ENCODE measurements at places on chromosomes 7 and 10.

- DNase-seq: no peak
Measured at GRCh38 chr7:95649546-95649945, 53.2 kb upstream of the PDK4 start.

GRCh38 chr7:94588075-94588474, 67.9 kb downstream of the SGCE start:
- DNase-seq: no peak

DNA sequence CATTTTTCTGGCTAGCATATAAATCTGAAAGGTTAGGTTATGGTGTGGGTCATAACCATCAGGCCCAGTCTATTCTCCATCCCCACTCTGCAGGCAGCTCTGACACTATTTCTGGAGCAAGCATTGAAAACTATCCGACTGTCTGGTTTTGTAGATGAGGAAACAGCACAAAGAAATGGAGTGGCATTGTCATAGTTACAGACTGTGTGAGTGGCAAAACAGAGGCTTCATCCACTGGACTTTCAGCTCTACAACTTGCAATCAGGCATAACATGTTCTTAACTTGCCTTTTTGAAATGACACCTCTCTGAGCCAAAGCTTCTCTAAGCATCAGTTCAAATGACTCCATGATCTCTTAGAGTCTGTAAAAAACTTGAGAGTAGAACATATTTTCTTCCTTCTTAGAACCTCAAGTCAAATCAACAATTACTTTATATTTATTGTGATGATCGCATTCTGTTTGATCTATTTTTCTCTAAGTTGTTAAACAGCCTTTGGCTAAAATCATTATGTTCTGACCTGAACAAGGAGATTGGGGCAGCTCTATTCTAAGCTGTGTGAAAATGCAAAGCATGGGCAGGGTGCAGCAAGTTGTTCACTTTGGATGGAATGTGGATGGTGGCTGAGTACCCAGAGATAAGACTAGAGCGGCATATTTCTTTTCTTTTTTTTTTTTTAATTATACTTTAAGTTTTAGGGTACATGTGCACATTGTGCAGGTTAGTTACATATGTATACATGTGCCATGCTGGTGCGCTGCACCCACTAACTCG, 68.5 kb downstream of the LRRC4 start:
- no peak for DNase-seq

- DNase-seq: peak; percentile 54
Measured at GRCh38 chr10:29998142-29998808, 61.1 kb downstream of the JCAD start.

- no peak for DNase-seq
Measured at GRCh38 chr7:35389636-35390035, 135.7 kb upstream of the TBX20 start.

DNA sequence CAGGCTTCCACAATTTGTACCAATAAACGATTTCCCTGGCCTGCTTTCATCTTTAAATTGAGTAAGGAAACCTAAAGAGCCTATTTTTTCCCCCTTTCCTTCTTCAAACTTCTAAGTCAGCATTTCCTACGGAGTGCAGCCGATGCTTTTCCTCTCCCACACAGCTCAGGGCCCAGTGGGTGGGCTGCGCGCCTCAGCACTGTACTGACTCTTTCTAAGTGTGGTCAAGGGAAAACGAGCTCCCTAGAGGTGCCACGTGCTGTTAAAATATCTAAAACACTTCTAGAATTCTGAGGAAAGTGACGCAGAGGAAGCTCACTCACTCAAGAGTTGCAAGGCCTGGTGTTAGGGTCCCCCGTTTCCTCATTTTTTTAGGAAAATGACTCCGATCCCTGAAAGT, 29.0 kb downstream of the STEAP1B start:
- no peak for DNase-seq

DNA sequence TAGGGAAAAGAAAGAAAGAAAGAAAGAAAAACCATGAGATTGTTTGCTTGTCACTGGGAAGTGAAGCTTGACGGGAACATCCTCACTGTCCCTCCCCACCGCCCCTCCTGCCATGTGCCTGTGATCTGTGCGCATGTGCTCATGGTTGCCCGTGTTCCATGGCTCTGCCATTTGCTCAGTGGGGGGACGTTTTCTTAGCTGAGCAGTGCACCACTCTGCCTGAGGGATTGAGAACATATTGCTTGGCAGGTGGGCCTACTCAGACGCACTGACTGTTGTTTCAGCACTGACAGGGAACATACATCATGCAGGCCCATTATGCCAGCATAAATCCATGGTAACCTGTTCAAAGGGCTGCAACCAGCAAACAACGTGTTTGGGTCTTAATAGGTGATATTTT, 747.9 kb upstream of the GALNT17 start:
- no peak for DNase-seq

DNA sequence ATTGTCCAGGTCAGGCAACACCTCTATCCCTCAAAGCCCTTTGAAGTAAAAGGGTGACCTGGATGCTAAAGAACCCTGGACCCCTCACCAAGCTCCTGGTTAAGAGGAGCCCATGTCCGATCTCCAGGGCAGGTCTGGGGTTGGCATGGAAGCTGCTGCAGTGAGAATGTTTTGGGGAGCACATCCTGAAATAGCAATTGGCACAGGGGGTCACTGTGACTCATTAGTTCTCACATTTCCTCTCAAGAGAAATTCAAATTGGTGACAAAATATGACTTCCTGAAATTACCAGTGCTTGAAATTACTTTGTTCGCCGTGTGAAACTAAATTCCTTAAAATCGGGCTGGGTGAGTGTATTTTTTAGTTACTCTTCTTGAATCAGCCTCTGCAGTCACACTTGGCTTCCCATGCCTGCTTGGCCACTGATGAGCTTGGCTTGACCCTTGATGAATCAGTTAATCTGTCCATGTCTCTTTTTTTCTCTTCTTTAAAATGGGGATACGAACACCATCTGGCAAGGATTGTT, 18.8 kb upstream of the ARHGAP22 start:
- DNase-seq: no peak

DNA sequence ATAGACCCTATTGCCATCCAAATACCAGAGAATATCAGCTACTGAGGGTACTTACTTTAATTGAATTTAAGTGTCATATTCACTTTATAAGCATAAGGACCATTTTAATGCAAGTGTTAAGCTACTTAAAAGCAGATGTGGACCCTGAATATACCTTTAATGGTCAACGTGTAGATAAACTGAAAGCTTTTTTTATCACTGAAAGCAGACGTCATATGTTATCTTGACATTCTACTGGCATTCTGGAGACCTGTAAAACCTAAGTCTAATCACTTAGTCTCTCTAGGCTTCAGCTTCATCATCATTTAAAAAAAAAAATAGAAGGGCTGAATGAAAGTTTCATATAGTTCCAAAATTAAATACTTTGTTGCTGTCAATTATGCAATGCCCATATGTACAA, 116.5 kb downstream of the ELAPOR2 start:
- DNase-seq: no peak

GRCh38 chr7:158588085-158588877, 658 bp upstream of the PTPRN2 start:
- DNase-seq: no peak

DNA sequence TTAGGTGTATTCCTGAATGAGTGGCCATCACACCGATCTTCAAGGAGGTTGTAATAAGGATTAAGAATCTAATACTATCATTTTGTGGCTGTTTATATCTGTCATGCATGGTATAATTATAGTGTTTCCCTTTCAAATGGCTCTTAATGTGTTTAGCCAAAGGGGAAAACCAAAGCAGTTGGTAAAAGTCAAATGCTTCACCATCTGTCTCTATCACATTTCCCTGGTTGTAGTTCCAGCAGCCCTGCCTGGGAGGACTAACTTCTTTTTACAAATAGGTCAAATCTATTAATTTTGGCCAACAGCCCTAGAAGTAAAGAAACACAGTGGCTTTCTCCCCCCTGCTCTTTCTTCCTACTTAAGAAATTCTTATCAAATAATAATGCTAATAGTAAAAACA, 56.7 kb downstream of the ZNF365 start:
- no peak for DNase-seq

DNA sequence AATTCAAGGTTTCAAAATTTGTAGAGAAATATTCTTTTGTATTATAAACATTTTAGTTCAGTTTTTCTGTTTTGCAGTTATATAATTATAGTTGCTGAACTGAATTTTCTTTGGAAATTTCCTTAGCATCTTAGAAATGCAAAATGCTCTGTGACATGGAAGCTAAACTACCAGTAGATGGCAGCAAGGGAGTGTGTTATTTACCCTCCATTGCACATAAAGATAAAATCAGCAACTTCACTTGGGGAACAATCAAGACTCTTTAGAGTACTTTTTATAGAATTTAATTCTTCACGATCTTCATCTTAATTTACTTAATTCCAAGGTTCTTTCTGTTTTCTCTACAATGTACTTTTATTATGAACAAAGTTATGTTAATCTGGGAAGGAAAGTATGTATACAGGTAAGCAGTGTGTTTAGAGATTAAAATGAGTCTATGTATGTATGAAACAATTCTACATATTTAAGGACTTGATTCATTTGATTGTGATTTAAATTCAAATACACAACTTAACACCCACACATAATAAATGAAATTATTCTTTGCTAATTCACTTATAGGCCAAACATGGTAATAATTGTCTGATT, 404.2 kb downstream of the THSD7A start:
- no peak for DNase-seq

DNA sequence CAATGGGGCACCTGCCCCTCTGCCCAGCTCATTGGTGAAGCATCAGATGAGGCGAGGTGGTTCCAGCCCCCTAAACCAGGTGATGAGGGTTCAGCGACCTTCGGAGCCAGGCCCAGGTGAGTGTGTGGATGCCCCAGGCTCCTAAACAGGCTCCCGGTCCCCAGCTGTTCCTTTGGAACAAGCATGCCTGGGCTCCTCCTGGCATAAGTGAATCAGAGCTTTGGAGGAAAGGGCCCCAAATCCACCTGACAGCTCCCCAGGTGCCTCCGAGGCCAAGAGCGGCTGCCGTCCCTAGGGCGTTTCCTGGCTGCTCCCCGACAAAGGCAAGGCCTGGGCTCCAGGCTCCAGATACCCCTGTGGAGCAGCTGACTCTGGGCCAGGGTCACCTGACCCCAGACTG, 61.3 kb downstream of the YKT6 start:
- no peak for DNase-seq

DNA sequence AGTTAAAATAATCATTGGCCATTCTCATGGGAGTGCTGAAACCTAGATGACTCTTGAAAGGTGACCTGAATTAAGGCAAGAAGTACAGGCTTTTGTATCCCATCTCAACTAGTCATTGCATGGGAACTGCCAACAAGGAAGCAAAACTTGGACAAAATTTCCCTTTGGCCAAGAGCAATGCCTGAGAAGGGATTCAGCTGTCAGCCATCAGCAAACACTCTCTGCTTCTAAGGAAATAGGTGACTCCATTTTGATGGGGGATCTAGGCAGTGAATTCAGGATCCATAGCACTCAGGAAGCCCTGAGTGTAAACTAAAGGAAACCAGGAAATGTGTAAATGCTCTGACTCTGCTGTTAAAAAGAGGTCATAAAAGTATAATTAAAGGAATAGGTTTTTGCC, 221.5 kb upstream of the TMEM229A start:
- DNase-seq: no peak

- no peak for DNase-seq
Measured at GRCh38 chr7:74466196-74466813, 12.6 kb downstream of the GTF2IRD1 start.

DNA sequence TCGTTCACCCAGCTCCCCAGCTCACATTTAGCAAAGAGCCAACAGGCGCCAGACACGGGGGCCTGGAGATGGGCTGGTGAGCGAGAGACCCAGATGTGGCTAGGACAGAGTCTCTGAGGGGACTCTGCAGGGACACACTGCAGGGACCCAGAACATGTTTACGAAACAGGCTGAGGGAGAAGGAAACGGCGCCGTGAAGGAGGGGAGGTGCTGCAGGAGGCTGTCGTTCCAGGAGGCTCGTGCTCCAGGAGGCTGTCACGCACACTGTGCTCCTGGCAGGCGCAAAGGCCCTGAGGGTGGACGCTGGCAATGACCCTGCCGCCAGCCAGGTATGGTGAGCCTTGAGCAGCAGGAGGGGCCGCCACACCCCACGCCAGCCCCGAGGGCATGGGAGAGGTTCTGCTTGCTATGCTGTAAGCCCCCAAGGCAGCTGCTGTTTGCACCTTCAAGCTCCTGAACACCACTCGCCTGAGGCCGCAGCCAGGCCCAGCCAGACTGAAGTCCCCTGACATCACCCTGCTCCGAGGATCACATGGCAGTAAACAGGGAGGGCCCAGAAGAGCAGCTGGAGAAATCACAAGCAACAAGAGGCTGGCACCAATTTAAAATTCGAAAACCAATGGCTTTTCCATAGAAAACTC, 27.3 kb downstream of the ADAP1 start:
- DNase-seq: no peak

- no peak for DNase-seq
Measured at GRCh38 chr10:127569210-127569609, 20.1 kb downstream of the NPS start.

- DNase-seq: no peak
Measured at GRCh38 chr10:78971094-78971682, 97.6 kb upstream of the ZMIZ1 start.

DNA sequence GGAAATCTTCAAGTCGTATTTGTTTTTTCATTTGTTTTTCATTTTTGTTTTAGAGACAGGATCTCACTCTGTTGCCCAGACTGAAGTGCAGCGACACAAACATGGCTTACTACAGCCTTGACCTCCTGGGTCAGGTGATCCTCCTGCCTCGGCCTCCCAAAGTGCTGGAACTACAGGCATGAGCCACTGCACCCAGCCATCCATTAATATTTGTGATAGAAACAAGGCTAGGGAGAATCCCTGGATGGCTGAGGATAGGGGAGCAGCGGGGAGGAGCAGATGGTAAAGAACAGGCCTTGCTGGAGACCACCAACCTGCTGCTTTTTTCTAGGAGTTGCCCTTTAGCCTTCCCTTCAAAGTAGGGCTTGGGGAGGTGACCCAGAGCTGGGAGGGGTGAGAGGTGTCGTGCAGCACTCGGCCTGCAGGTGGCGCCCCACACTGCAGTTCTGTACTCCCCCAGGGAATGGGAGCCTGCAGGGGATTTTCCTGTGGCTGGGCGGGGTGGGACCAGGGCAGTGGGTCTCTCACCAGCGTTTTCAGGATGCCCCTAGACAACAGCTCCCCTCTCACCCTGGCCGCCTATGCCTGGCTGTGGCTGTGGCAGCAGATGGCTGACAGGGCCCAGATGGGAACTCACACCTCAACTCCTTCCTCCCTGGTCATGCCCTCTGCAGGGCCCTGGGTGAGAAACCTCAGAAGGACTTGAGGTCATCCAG, 12.6 kb upstream of the CDH23 start:
- DNase-seq: peak; percentile 78

DNA sequence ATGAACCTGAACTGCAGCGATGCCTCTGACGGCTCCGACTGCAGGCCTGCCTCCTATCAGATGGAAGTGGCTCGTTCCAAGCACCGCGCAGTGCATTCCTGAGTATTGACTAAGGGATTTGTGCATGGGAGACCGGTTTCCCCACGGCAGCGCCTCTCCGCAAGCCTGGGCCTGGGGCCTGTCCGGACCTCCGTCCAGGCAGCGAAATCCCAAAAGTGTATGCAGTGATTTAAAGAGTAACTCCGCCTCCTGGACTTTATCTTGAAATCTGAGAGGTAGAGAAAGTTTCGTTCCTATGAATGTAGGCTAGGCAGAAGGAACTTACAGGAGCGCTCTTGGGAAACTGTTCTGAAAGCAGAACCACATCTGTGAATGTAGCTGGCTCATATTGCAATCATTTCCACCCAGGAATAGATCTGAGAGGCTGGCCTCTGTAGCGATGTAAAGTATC, 106.2 kb upstream of the CELF2 start:
- no peak for DNase-seq
